ENCODE measurements at places on chromosomes 13 and 19.

- DNase-seq, result no peak
Observed at GRCh38 chr13:96785986-96786385, 208.3 kb downstream of the OXGR1 start.

GRCh38 chr13:72920097-72920496 lies 138.2 kb downstream of the PIBF1 start:
- no peak for DNase-seq

GRCh38 chr13:67123165-67123564 lies 107.0 kb downstream of the PCDH9 start:
- no peak for DNase-seq

- no peak for DNase-seq
Observed at GRCh38 chr19:20607943-20608342, 42.4 kb upstream of the ZNF737 start.

GRCh38 chr19:42176990-42177685 lies 40.3 kb downstream of the DEDD2 start:
- peak; percentile 79 for DNase-seq

- peak; percentile 8 for DNase-seq
Observed at GRCh38 chr19:34975056-34975455, 11.0 kb upstream of the ZNF792 start.

DNA sequence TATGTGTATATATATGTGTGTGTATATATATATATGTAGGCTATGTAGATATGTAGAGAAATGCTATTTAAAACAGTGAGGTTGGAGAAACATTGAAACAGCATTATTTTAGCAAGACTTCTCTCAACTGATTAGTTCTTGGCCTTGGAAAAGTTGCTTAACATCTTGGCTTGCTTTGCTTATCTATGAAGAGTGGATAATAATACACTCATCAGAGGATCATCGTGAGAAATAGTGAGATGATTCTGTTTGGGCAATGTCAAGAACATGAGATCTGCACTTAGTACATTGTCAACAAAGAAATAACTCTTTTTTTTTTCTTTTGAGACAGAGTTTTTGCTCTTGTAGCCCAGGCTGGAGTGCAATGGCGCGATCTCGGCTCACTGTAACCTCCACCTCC lies 128.3 kb downstream of the KLF5 start:
- no peak for DNase-seq

DNA sequence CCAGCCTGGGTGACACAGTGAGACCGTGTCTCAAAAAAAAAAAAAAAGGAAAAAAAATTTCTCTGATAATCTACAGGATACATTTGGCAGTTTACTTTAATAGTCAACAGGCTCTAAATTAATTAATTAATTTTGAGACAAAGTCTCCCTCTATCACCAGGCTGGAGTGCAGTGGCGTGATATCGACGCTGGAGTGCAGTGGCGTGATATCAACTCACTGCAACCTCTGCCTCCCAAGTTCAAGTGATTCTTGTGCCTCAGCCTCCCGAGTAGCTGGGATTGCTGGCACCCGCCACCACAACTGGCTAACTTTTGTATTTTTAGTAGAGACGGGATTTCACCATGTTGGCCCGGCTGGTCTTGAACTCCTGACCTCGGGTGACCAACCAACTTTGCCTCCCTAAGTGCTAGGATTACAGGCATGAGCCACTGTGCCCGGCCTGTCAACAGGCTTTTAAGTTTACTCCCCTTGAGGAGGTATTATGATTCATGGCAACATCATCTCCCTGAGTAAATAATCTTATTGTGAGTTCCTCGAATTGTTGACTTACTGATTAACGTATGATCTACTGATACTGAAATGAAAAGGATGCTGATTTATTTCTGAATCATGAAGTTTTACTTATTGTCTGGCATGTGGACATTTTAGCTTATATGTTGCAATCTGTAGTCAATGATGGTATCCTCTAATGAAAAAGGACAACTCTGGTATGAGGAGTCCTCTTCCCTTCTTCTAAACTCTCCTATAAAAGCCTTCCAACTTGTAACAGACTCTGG lies 21.3 kb upstream of the MTRF1 start:
- DNase-seq, result no peak

GRCh38 chr19:46186717-46187101 lies 38.7 kb downstream of the IGFL2 start:
- DNase-seq, result no peak

DNA sequence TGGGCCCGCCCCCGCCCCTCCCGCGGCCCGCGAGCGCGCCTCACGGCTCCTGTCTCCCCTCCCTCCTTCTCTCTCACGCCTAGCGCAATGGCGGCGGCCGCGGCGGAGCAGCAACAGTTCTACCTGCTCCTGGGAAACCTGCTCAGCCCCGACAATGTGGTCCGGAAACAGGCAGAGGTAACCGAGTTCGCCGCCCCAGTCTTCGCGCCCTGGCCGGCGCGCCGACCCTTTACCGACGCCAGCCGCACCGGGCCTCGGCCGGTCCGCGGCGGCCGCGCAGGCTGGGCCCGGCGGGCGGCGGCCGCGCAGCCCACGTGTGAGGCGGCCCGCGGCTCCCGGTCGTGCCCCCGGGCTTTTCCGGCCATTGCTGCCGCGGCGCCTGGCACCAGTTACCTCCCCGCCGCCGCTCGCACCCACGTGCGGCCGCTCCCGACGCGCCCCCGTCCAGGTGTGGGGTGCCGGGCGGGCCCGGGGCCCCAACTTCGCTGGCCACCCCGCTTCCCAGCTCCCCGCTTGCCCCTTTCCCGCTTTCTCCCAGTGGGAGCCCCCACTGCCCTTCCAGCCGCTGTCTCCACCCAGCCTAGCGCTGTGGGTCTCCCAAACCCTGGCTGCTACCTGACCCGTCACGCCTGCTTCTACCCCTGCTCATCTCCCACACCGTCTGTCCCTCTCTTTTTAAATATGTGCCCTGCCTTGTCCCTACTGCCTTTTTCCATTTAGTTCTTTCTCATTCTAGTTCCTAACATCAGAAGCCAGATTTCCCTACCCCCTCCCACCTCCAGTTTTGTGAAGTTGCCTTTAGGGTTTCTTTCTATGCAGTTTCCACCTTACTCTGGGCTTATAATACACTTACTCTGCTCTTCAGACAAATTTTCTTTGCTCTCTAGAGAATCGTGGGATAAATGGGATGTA lies 23.4 kb downstream of the IPO5 start:
- no peak for DNase-seq

GRCh38 chr13:98505217-98505616 lies 71.7 kb downstream of the STK24 start:
- DNase-seq, result no peak

- no peak for DNase-seq
Observed at GRCh38 chr19:44748426-44749254, at the start of gene BCL3. Gene BCL3, plus strand, starts transcription at chr19:44748708. Its CDS starts 83 bp downstream, at chr19:44748791.

GRCh38 chr19:2554856-2555255 lies 78.9 kb downstream of the GADD45B start:
- no peak for DNase-seq

- no peak for DNase-seq
Observed at GRCh38 chr13:60221581-60221980, 57.9 kb upstream of the DIAPH3 start.

DNA sequence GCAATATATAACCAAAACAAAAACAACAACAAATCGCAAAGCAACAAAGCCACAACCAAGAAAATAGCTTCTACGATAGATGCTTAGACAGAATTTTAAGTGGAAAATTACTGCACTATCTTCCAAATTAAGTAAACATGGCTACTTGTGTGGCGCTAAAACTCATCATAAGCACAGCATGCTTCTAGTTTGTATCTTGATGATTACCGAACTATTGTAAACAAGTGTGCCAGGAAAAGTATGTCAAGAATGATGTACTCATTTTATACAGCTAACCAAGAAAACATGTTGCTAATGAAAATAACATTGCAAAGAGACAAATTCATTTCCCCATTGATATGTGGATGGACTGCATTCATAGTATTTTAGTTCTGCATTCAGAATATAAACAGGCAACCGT lies 271.9 kb upstream of the GPC6 start:
- DNase-seq, result no peak

DNA sequence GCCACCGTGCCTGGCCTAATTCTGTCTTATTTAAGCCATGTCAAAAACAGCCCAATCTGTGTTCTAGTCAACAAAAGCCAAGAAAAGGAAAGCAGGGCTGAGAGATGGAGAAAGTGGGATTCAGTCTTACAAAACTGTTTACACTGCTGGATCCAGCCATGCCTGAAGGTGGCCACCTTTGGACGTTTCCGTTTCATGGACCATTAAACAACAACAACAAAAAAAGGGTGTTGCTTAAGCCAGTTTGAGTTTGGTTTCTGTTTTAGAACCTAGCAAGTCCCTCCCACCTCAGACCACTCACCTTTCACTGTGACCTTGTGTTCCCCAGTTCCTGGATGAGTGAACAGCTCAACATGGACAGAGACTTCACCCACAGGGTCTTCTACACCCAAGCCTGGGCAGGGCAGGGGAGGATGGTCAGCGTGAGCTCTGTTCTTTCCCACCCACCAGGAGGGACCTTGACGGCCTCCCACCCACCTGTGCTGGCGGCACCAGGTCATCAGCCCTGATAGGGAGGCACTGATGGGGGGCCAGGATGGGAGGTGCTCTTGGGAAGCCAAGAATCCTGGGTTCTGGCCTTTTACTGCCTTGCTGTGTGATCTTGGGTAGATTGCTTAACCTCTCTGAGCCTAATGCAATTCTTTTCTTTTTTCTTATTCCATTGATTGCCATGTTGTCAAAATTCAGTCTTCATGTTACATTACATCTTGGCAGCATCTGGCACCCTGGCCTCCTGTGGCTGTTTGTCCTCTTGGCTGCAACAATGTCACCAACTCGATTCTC lies 56.2 kb downstream of the COLGALT1 start:
- DNase-seq, result no peak

GRCh38 chr13:46656786-46657185 lies 103.8 kb downstream of the LRCH1 start:
- DNase-seq, result no peak
